ENCODE measurements at places on chromosomes 16 and 17. TPM values are rescaled to one million over a fixed set of nuclear protein-coding genes. Genes with fewer than 3 reads are reported as not detected.

Gene RPL23
- total RNA-seq: 1,235 TPM

Gene KIF2B
- total RNA-seq: not detected

Gene C17orf50
- total RNA-seq: not detected

Gene PDIA2
- 0.29 TPM for total RNA-seq

Gene ASIC2
- total RNA-seq: 0.07 TPM

Gene HNF1B
- not detected for total RNA-seq

Gene GHDC
- total RNA-seq: 8.4 TPM

All from thoracic aorta endothelial cell (primary cell).